ENCODE measurements at places on chromosomes 12 and 14. TPM values are rescaled to one million over a fixed set of nuclear protein-coding genes. Genes with fewer than 3 reads are reported as not detected.

The MYH6 gene
- total RNA-seq: not detected

The GLI1 gene
- 0.25 TPM for total RNA-seq

The TSPAN19 gene
- under 0.01 TPM for total RNA-seq

The SLC24A4 gene
- total RNA-seq: 0.25 TPM

The CD163 gene
- 1.5 TPM for total RNA-seq

The DNAJC22 gene
- under 0.01 TPM for total RNA-seq

The FLRT2 gene
- total RNA-seq: 56.8 TPM

The STRN3 gene
- 74.3 TPM for total RNA-seq

The PTPN6 gene
- 2.5 TPM for total RNA-seq

The LRRC23 gene
- 7.1 TPM for total RNA-seq

The TMEM263 gene
- 26.1 TPM for total RNA-seq

The PPM1H gene
- total RNA-seq: 10.1 TPM

The CALCOCO1 gene
- 53.1 TPM for total RNA-seq

The HPD gene
- total RNA-seq: not detected

The IFT81 gene
- 81.6 TPM for total RNA-seq

The PRB2 gene
- total RNA-seq: 1.7 TPM

The USP15 gene
- total RNA-seq: 89.5 TPM

The CLEC2D gene
- 9.1 TPM for total RNA-seq

The ITGA7 gene
- 9.1 TPM for total RNA-seq

The NEUROD4 gene
- total RNA-seq: 0.98 TPM

The REM2 gene
- 2.0 TPM for total RNA-seq

The HVCN1 gene
- 5.9 TPM for total RNA-seq

The TMEM63C gene
- 11.1 TPM for total RNA-seq

The TBC1D30 gene
- total RNA-seq: 60.7 TPM

The SLC38A1 gene
- 207 TPM for total RNA-seq

The HCAR3 gene
- under 0.01 TPM for total RNA-seq

The SDR9C7 gene
- 0.25 TPM for total RNA-seq

The HOXC11 gene
- total RNA-seq: not detected

The CAPS2 gene
- 7.9 TPM for total RNA-seq

The DDX23 gene
- 53.1 TPM for total RNA-seq

The AVPR1A gene
- 12.8 TPM for total RNA-seq

The TSHR gene
- 0.25 TPM for total RNA-seq

All from temporal lobe (tissue), 4 donors.